Skin of body (tissue), 3 donors: ENCODE measurements at places on chromosomes 4 and X. TPM values are rescaled to one million over a fixed set of nuclear protein-coding genes. Genes with fewer than 3 reads are reported as not detected.

Gene PAGE2B
- total RNA-seq, result 0.49 TPM

Gene AKAP4
- total RNA-seq, result not detected

Gene TAF7L
- 0.20 TPM for total RNA-seq

Gene TIGD4
- total RNA-seq, result 0.99 TPM

Gene GYG2
- 10.7 TPM for total RNA-seq

Gene TLR2
- 10.2 TPM for total RNA-seq

Gene INTS6L
- 14.2 TPM for total RNA-seq

Gene CYP4V2
- 11.6 TPM for total RNA-seq

Gene DACH2
- 0.79 TPM for total RNA-seq

Gene TNMD
- total RNA-seq, result 19.6 TPM

Gene SHISA3
- 2.3 TPM for total RNA-seq

Gene LDOC1
- total RNA-seq, result 3.3 TPM

Gene IL3RA
- 5.7 TPM for total RNA-seq

Gene ATP1B4
- total RNA-seq, result 25.9 TPM

Gene SLC35A2
- total RNA-seq, result 7.6 TPM

Gene P2RY10
- 1.3 TPM for total RNA-seq

Gene ASB12
- 2.6 TPM for total RNA-seq

Gene ZCCHC12
- total RNA-seq, result 0.39 TPM

Gene PRKG2
- 15.0 TPM for total RNA-seq

Gene CCDC120
- 3.6 TPM for total RNA-seq

Gene ARSJ
- total RNA-seq, result 11.6 TPM

Gene HOPX
- total RNA-seq, result 195 TPM

Gene KLF3
- total RNA-seq, result 48.2 TPM

Gene CENPVL3
- total RNA-seq, result not detected

Gene TCEAL2
- 0.39 TPM for total RNA-seq

Gene YY2
- 2.5 TPM for total RNA-seq

Gene NEIL3
- 5.0 TPM for total RNA-seq

Gene ASMT
- total RNA-seq, result 0.20 TPM

Gene STAP1
- 0.30 TPM for total RNA-seq

Gene POU4F2
- not detected for total RNA-seq

Gene TLR1
- total RNA-seq, result 12.6 TPM

Gene CT45A2
- total RNA-seq, result not detected

Gene ZXDA
- total RNA-seq, result 6.7 TPM
